GM13976 (cell line): ENCODE measurements at places on chromosomes 5 and 9.

DNA sequence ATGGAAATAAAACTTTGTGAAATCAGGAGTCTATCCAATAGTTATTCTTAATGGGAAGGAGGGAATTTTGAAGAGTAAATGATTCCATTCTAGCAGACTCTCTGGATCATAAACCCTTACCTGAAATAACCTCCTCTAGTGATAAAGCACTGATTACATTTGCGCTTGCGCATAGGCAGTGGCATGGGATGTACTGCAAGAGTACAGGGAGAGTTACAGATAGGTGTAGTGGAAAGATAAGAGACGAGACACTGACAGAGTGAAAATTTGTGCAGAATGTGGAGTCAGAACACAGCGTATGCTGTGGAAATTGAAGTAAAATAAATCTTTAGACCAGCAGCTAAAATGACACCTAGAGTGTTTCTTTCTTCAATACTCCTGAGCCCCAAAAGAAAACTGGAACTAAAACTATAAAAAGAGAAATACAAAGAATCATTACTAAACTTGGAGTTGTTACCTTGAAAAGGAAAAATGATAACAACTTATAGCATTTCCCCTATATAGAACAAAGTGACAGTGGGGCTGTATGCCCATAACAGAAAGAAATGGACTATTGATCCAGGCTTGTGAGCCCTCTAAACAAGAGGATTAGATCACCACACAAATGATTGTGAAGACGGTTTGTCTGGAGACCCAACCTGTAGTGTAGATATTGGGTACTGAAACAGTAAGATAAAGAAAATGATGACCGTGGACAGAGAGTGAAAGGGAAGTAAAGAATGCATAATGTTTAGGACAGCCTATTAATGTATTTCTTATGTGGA lies 1471.2 kb upstream of the NUDT12 start:
- DNase-seq: no peak

GRCh38 chr5:159010661-159011442 lies 88.9 kb downstream of the EBF1 start:
- peak; percentile 51 for DNase-seq

DNA sequence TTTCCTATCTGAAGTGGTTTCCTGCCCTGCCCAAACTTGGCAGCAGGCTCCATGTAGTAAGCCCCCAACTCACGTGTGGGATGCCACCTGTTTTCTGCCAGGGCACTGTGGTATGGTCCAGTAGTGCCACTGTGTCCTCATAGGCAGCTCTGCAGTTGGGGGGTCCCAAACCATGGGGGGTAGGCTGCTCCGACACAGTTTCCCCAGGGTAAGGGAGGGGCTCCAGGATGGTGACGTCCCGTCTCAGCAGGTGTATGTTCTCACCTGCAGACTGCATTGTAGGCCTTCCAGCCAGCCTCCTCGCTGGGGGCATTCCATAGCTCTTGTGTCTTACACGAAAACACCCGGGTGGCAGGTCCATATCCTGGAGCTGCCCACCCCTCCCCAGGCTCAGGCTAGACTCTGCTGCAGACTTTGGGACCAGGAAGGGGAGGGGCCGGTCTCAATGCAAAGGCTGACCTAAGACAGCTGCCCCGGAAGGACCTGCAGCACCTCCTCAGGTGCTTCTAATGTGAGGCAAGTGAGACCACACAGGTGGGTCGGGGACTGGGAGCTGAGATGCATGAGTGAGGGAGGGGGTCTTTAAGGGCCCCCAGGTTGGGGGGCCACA lies 330.5 kb upstream of the IRX4 start:
- no peak for DNase-seq

- no peak for DNase-seq
These were observed 180.1 kb downstream of the ACTL7B start for GRCh38 chr9:108675708-108676107.

- DNase-seq: no peak
These were observed 6.8 kb upstream of the FXN start for GRCh38 chr9:69028754-69029153.

- DNase-seq: no peak
These were observed 16.1 kb downstream of the SNX18 start for GRCh38 chr5:54533541-54534190.

- DNase-seq: no peak
These were observed 762.8 kb downstream of the EFNA5 start for GRCh38 chr5:106907979-106908378.

DNA sequence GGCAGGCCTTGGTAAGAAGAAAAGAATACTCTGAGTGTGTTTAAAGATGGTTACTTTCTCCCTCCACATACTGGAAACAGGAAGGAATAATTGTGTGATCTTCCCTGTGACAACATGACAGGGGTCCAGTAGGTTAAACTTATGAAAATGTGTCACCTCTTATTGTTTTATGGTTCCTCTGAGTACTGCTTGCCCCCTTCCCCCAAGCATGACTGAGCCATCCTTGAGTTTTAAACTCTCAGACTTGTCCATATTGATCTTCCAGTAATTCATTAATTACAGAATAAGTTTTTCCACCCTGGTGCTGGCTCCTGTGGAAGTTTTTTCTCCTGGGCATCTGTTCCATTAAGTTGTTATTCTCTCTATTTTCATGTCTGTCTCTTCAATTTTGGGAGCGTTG lies 95.8 kb downstream of the CNTLN start:
- no peak for DNase-seq

DNA sequence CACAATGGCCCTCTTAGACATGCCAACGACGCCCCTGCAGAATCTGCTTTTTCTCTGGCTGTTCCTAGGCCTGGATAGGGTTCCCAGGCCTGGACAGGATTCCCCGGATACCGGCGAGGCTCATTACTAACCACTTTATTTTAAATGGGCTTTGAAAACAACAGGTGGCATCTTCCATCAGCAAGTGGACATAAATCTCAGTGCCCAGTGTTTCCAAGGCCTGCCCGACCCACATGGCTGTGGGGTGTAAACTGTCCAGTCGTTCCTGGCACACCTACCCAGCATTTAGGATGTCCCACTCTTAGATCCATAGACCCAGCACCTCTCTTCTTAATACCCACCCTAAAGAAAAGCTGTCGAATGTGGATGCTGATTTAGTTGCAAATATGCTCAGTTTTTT lies 896 bp downstream of the CMBL start:
- DNase-seq: no peak

DNA sequence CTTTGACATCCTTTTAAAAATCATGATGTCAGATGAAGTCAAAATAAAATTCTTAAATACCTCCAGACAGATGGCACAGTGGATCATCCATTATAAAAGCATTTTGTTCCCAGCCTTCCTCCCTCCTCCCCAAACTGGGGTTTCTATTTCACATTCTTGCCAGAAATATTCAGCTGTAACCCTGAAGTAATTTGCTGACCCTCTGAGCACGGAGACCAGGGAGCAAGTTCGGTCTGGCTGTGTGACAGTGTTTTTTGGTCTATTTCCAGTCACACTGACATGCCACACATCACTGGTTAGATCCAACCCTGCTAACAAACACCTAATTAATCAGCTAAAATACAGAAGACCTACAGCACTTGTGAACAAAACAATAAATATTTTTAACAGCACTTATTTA lies 126.2 kb upstream of the DMRT1 start:
- DNase-seq: no peak

GRCh38 chr5:132003170-132003744 lies 8.2 kb downstream of the ACSL6 start:
- DNase-seq: no peak

DNA sequence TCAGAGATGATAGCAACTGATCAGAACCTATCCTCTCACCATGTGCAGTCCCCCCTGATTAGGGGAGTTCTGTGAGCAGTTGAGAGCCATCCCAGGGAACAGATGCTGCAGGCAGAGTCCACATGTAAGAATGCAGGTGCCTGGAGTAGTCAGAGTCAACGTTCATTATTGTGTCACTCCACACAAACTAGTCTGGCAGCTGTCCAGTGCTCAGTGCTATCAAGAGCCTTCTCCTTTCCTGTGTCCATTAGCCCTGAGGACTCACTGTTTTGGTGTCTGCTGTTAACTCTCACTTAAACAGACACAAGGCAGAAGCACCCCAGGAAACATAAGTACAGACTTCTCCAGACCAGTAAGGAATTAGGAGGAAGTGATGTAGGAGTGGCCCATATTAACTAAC lies 2.5 kb downstream of the SH3TC2 start:
- DNase-seq: no peak

DNA sequence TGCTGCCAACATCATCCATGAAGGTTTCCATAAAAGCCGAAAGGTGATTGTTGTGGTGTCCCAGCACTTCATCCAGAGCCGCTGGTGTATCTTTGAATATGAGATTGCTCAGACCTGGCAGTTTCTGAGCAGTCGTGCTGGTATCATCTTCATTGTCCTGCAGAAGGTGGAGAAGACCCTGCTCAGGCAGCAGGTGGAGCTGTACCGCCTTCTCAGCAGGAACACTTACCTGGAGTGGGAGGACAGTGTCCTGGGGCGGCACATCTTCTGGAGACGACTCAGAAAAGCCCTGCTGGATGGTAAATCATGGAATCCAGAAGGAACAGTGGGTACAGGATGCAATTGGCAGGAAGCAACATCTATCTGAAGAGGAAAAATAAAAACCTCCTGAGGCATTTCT lies 10.1 kb downstream of the TLR4 start:
- no peak for DNase-seq

- DNase-seq: no peak
These were observed 72.8 kb downstream of the APBA1 start for GRCh38 chr9:69599232-69599971.

- no peak for DNase-seq
These were observed 712.1 kb downstream of the CDH9 start for GRCh38 chr5:26326153-26326759.

GRCh38 chr5:175385691-175386362 lies 58.2 kb downstream of the DRD1 start:
- DNase-seq: no peak

GRCh38 chr5:171776213-171776612 lies 9.4 kb upstream of the SMIM23 start:
- DNase-seq: no peak

GRCh38 chr5:43390471-43390870 lies 21.7 kb downstream of the CCL28 start:
- DNase-seq: no peak

GRCh38 chr9:91150998-91151717 lies 210.6 kb downstream of the AUH start:
- peak; percentile 82 for DNase-seq

- DNase-seq: peak; percentile 81
These were observed 104.2 kb downstream of the PPARGC1B start for GRCh38 chr5:149834246-149834855.

DNA sequence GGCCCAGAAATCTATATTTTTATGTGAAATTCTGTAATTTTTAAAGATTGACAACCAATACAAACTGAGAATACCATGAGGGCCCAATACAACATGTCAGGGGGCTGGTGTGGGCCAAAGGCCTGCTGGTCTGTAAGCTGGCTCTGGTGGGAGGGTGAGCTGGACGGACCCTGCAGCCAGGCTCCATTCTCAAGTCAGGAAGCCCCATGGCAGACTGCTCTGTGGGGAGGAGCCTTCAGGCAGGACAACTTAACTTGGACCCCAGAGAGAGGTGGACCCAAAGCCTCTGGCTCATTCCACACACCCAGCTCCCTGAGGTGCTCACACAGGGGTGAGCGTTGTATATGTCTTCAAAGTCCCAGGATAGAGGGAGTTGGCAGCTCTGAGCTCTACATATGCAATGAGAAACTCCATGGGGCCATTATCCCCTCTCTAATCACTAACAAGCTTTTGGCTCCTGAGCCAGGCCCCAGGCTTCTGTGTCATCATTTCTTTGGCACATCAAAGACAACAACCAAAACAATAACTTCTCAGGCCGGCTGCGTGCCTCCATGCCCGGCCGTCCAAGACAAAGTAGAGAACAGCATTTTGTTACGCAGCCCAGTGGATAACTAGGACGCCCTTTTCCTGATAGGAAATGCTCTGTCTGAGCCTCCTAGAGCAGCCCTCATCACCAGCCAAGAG lies 6.4 kb downstream of the SEPTIN8 start:
- no peak for DNase-seq
